ENCODE measurements at places on chromosomes 13 and 19. TPM values are rescaled to one million over a fixed set of nuclear protein-coding genes. Genes with fewer than 3 reads are reported as not detected.

POLR2I gene
- total RNA-seq: 113 TPM

CCDC194 gene
- not detected for total RNA-seq

C1QTNF9B gene
- not detected for total RNA-seq

TEX29 gene
- not detected for total RNA-seq

ONECUT3 gene
- 0.87 TPM for total RNA-seq
